ENCODE measurements at places on chromosomes 6 and 20. TPM values are rescaled to one million over a fixed set of nuclear protein-coding genes. Genes with fewer than 3 reads are reported as not detected.

The EGFL8 gene
- 32.3 TPM for polyA plus RNA-seq

The ARMH2 gene
- polyA plus RNA-seq: not detected

The BCAS1 gene
- polyA plus RNA-seq: 6.7 TPM

The SCAF8 gene
- polyA plus RNA-seq: 37.2 TPM

The MAS1 gene
- polyA plus RNA-seq: 0.06 TPM

The POM121L2 gene
- polyA plus RNA-seq: not detected

DNA sequence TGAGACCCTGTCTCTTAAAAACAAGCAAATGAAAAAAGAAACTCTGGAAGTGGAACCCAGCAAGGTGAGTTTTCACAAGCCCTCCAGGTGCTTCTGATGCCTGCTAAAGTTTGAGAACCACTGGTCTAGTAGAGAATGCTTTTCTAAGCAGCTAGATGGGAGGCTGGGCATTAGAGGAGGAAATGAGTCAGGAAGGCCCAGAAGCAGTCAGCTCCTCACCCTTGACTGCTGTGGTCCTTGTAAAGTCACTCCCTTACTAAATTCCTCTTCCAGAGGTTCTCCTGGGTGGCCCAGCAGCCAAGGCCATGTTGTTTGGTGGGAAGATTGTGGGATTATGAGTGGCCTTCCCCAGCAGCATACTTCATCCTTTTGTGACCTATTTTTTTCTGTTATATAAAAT, 52.0 kb upstream of the FYN start:
- DNase-seq: no peak

GRCh38 chr20:60050193-60050947, 92.1 kb downstream of the CDH26 start:
- DNase-seq: no peak

DNA sequence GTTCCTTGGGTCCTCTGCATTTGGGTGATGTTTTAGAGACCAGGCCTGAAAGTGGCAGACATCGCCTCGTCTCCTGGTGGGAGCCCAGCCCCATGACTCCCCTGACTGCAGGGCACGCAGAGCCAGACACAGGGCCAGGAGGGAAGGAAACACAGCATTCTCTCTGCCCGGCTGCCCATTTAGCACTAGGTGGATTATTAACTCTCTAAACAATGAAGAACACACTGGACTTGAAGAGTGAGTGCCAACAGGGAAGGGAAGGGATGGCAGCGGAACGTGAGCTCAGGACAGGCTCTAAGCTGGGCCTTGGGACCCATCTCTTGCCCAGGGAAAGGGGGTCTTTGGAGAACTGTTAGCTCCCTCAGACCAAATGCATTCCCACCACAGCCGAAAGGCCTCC, 80.4 kb downstream of the TBXT start:
- no peak for DNase-seq

DNA sequence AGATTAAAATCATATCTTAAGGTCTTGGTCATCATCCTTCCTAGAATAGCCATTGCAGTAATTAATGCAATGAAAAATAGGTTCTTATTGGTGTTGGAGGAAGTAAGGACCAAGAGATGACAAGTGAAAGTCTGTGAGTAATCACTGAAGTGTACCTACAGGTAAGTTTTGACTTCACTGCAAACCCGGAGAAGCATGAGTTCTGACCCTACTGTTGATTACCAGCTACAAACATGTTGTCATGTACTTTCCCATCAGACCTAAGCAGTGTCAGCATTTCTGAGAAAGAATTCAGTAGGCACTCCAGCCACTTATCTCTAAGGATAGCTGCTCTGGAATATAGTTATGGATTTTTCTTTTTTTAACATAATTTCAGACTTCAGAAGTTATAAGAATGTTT, 280.9 kb downstream of the ZFAND3 start:
- DNase-seq: no peak

DNA sequence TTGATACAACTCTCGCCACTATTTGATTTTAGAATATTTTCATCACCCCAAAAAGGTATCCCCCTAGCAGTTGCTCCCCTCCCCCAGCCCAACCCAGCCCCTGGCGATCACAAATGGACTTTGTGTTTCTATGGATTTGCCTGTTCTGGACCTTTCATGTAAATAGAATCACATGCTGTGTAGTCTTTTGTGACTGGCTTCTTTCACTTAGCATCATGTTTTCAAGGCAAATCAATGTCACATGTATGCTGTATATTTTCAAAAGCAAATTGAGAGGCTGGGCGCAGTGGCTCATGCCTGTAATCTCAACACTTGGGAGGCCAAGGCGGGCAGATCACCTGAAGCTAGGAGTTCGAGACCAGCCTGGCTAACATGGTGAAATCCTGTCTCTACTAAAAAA, 48.5 kb downstream of the BANF2 start:
- DNase-seq: no peak

DNA sequence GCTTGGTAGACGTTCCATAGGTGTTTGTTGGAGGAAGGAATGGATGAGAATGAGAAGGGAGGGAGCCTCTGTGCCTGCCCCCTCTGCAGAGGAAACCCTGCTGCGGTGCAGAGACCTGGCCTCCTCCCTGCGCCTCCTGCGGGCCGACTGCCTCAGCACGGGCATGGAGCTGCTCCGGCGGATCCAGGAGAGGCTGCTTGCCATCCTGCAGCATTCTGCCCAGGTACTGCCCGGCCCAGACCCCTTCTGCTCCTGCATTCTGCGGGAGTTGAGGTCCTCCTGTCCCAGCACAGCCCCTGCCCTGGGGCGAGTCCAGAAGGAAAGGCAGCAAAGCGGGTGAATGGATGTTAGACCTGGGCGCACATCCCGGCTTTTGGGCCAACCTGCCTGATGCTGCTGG, 6.1 kb downstream of the DNPH1 start:
- DNase-seq: no peak

- DNase-seq: no peak
These were observed 13.6 kb upstream of the C20orf144 start for GRCh38 chr20:33648396-33649004.

GRCh38 chr6:53344969-53345368, 3.8 kb downstream of the ELOVL5 start:
- DNase-seq: no peak

DNA sequence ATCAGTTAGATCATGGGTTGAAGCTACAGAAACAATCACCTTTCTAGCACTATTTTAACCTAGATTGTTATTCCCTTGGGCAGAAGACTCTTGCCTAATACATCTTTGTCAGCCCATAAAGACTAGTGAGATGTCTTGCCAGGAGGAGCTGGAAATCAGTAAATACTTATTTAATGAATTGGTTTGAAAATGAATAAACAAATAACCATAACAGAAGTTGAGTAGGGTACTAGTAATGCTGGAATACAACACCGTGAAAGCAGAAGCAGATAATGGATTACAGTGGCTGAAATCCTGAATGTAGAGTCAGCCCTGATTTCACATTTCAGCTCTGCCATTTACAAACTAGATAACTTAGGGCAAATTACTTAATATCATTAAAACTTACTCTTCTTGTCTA, 236.1 kb downstream of the PACRG start:
- no peak for DNase-seq

DNA sequence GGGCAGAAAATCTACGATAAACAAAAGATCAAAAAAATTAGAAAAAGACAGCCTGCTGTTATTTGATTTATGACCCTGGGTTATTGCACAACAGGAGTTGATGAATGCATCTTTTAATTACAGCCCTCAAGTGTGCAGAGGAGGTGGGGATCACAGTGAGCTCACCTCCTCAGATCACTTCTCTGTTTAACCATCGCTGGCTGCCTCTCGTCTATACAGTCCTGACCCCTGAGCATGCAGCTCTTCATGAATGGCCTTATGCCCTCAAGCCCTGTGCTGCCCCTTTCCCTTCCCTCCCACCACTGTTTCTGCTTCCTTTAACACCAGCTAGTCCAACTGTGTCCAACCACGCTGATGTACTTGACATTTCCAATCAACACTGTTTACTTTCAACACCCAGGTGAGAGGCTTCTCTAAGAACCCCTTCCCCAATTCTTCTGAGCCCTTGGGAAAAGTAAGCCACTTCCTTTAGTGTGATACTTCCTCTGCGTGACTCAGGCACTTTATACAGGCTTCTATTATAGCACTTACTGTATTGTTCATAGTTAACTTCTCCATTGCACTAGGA, 60.6 kb upstream of the RIPOR2 start:
- DNase-seq: no peak

DNA sequence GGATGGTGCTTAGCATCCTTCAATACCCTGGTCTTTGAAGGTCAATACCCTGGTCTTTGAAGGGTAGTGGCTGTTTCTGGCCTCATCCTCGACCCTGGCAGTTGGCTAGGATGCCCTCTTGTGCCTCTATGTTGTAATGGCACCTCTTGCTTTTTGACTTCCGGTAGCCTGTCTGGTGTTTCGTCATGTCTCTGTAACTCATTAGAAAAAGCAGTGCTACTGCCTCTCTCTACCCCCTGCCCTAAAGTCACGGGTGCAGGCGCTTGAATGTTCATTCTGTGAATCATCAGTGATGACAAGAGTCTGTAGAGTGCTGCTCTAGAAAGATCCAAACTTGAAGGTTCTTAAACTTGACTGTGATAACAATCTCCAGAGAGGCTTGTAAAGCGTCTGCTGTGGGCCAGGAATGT, 28.3 kb downstream of the RSPO4 start:
- DNase-seq: no peak

DNA sequence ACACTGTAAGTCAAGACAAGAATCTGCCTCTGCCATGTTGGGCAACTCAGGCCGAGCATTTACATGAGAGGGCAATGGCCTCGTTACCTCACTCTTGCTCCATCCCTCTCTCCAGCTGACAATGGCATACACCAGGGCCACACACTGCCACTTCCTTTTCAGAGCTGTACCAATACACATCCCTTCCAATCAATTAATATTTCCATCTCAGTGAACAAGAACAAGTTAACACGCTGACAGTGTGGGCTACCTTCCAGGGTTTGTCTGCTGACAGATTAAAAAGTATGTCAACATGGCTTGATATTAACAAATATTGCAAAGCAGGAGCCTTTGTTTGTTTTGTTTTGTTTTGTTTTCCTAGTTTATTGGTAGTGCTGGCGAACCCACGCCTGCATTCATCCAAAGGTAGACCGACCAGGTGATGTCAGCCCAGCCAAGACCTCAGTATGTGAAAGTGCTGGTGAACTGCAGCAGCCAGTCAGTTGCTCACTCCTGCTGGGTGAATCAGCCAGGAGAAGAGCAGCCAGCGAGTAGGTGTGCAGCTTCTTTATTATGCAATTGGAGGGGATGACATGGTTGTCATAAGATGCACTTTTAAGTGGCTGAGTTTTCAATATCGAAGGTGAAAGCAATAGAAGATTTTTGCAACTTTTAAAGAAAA, 487.3 kb upstream of the JARID2 start:
- no peak for DNase-seq

GRCh38 chr6:100493206-100493888, 28.6 kb upstream of the SIM1 start:
- DNase-seq: no peak
